ENCODE measurements at places on chromosomes 4 and X.

GRCh38 chr4:142706381-142706780, 139.7 kb downstream of the INPP4B start:
- DNase-seq: no peak

- no peak for DNase-seq
Observed at GRCh38 chr4:20248155-20248558, 3.5 kb upstream of the SLIT2 start.

- DNase-seq: peak; percentile 80
Observed at GRCh38 chrX:27565992-27566391, 24.2 kb upstream of the DCAF8L2 start.

DNA sequence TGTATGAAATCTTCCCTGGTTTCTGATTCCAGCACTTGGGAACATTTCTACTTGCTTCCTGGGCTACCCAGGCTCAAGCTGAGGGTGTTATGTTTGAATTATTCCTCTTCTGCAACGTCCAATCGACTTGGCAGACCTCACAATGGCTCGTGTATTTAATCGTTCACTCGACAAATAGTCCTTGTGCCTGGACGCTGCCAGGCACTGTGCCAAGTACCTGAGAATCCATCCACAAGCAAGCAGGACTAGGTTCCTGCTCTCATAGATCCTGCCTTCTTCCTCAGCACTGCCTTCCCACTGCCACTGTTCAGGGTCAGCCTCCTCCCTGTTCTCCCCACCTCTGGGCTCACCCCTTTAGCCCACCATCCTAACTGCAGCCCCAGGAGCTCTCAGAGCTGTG, 113.3 kb downstream of the EFNB1 start:
- no peak for DNase-seq

GRCh38 chrX:78979789-78980464, 34.7 kb downstream of the P2RY10 start:
- DNase-seq: no peak

DNA sequence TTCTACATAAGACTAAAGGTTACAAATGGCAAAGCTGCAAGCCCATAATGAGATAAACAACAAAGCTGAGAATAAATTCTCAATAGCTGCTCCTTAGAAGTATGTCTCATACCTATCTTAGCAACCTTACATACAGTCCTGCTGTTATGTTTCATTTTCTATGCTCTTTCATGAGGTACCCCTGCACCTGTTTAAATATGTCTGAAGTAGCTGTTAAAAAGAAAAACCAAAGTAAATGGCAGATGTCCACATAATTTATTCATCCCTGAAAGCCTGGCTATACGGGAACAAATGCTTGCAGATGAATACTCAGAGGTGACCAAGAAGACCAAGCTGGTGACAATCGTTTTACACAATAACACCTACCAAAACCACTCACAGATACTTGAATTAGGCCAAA, 22.5 kb downstream of the PPA2 start:
- no peak for DNase-seq

DNA sequence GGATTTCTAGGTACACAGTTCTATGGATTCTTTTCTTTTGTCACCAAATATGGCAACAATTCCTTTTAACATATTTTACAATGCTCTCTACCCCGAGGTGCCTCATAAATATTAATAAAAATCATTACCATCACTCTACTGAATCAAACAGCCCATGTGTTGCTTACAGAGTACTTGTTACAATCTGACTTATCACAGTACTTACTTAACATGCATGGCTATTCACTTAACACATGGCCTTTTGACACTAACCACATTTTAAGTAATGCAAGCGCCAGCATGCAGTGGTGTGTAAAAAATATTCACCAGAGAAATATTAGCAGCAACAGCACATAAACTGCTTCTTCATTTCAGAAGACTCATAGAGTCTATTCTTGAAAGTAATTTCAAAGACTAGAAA, 64.9 kb downstream of the BMP3 start:
- no peak for DNase-seq

- DNase-seq: no peak
Observed at GRCh38 chr4:118883861-118884260, 4.8 kb upstream of the SYNPO2 start.

GRCh38 chr4:128574706-128575105, 234.8 kb upstream of the JADE1 start:
- no peak for DNase-seq

- DNase-seq: no peak
Observed at GRCh38 chrX:35046660-35047296, 104.2 kb downstream of the FAM47B start.

DNA sequence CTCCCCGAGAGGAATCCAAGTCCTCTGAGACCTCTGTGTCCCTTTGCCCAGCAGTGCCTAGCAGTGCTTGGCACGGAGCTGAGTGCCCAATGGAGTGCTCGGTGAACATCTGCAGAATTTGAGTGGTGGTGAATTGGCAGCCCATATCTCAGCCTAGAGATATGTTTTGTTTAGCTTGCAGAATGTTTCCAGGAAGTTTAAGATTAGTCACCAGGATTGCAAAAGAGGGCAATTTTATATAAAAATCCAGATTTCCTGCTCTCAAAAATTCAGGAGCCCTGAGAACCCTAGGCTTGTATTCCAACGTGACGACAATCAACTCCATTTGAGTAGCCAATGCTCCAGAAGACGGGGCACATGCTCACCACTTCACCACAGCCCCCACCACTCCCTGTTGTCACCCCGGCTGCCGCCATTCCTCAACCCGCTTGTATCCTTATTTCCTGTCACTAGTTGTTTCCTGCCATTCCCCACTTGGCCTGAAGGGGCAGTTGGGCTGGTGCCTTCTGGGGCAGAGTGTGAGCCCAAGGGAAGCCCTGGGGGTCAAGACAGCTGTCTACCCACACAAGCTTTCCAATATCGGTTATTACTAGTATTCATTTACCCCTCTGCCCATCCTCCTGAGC, 116.9 kb downstream of the EFNB1 start:
- DNase-seq: no peak

DNA sequence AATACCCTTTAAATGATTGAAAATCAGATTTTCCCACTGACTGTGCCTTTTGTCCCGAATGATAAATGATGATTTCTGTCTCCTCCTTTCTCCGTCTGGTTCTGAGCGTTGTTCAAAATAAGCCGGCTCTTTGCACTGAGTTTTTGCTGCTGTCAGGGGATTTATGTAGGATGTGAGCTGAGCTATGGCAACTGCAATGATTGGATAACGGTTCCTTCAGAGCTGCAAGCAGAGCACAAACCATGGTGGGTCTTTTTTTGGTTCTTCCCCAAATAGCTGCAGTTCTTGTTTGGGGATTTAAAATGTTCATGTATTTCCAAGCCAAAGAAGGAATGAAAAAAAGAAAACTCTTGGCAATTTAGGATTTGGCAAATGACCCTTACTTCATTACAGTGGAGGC, 124.5 kb upstream of the CASK start:
- no peak for DNase-seq

DNA sequence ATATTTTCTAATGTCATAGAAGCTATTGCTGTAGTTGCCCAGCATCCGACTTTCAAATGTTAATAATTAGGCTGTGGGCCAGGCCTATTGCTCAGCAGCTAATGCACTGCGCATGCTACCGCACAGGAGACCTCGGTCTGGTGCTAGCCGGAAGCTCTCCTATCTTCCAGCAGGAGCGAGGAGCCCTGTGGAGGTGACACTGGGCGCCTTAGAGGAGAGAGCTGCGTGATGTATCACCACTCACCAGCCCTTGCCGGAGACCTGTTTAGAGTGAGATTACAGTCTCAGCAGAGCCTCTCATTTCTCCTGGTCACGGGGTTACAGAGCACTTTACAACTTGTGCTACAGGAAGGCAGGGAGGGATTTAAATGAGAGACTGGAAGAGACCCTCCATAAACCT, 31.1 kb upstream of the MID1IP1 start:
- no peak for DNase-seq

- no peak for DNase-seq
Observed at GRCh38 chrX:42684065-42684464, 93.9 kb downstream of the PPP1R2C start.

DNA sequence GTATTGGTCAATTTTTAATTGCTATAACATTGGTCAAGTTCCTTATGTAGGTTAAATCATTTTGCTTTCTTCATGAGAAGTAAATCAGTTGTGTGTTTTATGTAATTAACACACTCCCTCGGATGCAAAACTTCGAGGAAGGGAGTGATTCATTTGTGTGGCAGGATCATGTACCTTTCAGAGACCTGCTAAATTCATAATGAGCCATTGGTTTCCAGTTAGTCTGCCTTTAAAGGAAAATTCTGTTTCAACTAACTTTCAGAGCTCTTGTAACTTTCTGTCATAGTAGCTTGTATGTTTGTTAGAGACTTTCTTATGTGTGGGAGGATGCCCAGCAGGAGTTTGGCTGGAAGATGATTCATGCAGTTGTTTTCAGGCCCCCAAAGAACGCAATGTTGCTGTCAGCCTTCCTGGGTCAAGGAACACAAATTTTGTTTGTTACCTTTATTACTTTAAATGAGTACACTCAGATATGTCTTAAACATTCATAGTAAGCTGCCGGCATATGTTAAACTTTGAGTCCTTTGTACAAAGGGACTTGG, 72.1 kb downstream of the GPR101 start:
- no peak for DNase-seq

- no peak for DNase-seq
Observed at GRCh38 chrX:7638078-7638710, 204.8 kb upstream of the VCX start.

DNA sequence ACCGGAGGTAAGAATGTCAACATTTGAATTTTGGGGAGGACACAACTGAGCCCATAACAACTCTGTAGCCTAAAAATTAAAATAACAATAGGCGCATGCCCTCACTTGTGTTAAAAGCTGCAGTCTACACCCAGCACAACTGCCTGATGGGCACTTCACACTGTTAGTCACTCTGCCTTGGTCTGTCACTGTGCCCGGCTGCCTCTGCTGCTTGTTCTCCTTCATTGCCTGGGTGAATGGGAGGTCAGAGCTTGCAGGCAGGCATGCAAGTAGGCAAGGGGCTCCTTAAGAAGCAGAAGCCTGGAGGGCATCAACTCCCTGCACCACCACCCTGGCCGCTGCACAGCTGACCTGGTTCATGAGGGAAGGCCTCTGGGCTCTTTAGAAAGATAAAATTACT, 374.8 kb downstream of the MID1IP1 start:
- no peak for DNase-seq

DNA sequence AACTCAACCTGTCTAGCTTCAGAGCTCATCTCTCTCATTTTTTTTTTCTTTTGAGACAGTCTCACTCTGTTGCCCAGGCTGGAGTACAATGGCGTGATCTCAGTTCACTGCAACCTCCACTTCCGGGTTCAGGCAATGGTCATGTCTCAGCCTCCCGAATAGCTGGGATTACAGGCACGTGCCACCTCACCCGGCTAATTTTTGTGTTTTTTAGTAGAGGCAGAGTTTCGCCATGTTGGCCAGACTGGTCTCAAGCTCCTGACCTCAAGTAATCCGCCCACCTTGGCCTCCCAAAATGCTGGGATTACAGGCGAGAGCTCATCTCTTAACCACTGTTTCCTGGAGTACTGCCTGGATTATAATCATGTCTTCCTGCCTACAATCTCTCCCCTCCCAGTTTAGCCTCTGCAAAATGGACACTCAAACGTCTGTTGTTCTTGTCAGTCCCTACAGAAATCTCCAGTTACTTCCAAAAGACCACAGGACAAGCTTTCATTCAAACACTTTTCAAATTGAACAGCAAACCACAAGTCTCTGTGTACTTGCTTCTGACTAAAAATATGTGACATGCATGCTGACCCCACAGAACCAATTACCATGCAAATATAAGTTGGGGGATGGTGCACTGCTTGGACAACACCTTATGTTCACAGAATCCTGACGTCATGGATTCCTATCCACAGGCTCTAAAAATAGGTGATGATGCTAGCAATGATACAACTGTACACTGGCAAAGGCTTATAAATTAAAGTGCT, 137.2 kb downstream of the SH3KBP1 start:
- no peak for DNase-seq

Measured in glomerular endothelial cell (primary cell).